ENCODE measurements at places on chromosomes 3 and 15.
A peak's percentile ranks its signal among the peaks of the same experiment; 100 is the strongest.

GRCh38 chr3:126308394-126309125 lies 48.6 kb downstream of the KLF15 start:
- no peak for DNase-seq

GRCh38 chr3:185071287-185071800 lies 81.5 kb downstream of the C3orf70 start:
- no peak for DNase-seq

DNA sequence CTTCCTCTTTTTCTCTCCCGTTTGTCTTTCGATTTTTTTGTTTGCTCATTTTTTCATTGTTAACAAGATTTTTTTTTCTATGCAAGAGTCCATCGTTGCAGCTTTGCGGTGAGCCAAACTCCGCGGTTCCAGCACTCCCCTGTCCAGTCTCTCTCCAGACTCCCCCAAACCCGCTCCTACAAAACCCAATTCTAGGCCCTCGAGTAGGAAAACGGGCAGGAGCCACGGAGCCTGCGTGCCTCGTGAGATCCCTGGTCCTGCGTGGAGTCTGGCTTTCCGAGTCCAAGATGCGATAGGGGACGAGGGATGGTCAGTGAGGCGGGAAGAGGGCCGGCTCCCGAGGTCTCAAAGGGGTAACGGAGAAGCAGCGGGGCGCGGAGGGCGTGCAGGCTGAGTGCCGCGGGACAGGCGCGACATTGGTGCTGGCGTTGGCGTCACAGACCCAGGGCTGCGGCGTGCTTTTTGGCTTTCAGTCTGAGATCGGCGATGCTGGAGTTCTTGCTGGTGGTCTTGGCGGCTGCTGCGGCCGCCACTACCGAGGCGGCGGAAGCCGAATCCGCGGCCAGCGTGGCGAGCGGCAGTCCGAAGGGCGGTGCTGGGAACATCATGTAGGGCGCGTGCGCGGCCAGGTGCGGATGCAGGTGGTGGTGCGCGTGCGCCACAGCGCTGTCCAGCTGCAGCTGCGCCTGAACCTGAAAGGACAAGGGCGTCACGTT lies 8.5 kb downstream of the SHOX2 start:
- peak; percentile 70 for DNase-seq

GRCh38 chr3:95172164-95172943 lies 1109.5 kb downstream of the NSUN3 start:
- DNase-seq: no peak

- DNase-seq: no peak
Observed at GRCh38 chr3:119219069-119219468, 21.6 kb downstream of the B4GALT4 start.

- no peak for DNase-seq
Observed at GRCh38 chr3:150074277-150074676, 103.6 kb upstream of the PFN2 start.

- no peak for DNase-seq
Observed at GRCh38 chr3:51035630-51036029, 349.5 kb upstream of the MANF start.

DNA sequence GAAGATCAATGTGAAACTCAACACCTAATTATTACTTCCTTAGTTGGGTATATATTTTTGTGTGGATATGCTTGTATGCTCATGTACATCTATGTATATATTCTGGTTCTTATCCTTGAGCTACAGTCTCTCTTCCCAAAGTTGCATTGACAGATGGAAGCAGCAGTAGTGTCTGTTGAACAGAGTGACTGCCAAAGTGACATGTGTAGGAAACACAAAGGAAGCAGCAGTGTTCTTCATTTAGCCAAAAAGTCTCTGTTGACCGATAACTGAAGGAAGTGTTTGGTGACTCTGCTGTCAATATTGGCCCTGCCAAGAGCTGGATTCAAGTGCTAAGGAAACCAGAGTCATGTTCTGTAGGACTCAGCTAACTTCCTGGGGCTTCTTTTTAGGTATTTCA lies 123.8 kb downstream of the C3orf70 start:
- no peak for DNase-seq

GRCh38 chr15:62770111-62770660 lies 272.4 kb upstream of the TPM1 start:
- DNase-seq: no peak

DNA sequence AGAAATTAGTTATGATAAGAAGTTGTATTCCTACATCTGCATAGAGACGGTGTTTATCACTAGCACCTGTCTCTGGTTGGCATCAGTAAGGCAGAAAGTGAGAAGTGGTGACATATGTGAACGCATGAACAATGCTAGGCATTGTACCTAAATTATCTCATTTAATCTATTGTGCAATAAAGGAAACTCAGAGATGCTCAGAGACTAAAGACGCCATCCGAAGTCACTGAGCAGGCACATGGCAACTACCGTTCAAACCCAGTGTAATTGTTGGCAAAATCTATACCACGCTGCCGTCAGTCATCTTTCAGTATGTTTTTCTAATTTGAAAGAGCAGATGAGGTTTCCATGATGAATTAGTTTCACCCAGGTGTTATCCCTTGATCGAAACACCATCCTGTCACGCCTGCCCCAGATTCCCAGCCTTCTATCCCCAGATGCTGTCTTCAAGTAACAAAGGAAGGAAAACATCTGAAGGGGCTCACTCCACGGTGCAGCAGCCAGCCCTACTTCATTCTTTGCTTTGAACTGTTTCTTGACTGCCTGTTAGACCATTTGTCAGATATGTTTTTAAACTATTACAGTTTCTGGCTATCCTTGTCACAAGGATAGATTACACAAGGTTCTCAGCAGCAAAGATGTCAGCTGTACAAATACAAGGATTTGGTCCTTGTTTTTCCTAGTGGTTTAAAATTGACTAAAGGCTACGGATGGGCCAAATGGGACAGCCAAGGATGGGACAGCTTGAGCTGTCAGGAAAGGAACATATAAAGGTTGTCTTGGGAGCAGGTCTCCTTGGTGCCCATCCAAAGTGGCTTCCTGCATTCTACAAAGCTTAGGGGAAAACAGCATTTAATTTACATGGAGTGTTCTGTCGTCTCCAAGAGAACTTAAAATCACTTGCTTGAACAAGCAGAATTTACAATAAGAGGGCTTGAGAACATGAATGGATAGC lies 99.1 kb downstream of the TMEM108 start:
- no peak for DNase-seq

GRCh38 chr3:9147215-9147895 lies 102.1 kb downstream of the SRGAP3 start:
- DNase-seq: no peak

- DNase-seq: no peak
Observed at GRCh38 chr3:58514405-58514804, 22.5 kb downstream of the KCTD6 start.

DNA sequence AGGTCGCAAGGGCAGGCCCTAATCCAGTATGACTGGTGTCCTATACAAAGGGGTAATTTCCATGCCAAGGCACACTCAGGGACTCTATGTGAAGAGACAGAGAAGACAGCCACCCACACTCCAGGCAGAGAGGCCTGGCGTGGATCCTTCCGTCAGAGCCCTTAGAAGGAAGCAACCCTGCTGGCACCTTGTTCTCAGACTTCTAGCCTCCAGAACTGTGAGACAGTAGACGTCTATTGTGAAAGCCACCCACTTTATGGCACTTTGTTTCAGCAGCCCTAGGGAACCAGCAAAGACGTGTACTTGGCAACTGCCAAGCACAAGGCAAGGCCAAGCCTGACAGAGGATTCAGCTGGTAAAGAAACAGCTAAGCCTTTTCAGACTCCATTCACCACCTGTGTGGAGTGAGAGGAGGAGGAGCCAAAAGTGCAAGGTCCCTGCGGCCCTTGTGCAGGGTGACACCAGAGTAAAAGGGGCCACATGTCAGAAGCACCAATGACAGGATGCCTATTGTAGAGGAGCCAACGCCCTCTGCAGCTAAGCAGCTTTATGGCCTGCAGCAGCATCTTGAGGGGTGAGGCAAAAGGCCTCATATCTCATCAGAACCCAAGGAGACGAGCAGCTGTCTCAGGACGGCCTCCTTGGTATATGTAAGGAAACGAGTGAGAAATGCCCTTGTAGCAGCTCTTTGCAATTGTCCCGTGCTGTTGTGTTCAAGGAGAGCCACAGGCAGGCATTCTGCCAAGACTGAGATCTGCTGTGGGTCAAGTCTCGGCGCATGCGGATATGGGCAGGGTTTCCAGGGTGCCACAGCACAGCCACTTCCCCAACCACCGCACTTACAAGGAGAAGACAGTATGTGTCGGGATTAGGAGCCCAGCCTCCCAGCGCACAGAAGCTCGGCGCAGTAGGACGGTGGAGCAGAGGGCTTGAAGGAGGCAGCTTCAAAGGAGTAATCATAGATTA lies 121.5 kb upstream of the LIPC start:
- peak; percentile 83 for DNase-seq

- no peak for DNase-seq
Observed at GRCh38 chr15:78343276-78344060, 3.3 kb downstream of the CRABP1 start.

DNA sequence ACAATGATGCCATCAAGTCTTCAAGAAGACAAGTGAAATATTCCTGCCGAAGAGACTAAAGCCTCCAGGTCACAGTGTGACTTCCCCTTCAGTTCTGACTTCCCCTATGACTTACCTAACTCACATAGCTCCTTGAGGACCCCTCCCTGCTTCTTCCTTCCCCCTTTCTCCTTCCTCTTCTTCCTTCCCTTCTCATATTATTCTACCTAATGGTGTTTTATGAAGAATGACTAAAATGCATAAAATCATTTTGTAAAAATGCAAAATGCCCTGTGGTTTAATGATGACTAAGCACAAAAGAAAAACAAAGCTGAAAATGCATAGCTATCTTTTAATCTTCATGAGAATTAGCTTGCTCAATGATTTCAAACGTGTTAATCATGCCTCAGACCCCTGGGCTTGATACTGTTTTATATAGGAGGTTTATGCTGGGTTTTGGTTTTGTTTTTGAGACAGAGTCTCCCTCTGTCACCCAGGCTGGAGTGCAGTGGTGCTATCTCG lies 26.1 kb upstream of the TM4SF4 start:
- DNase-seq: peak; percentile 86

DNA sequence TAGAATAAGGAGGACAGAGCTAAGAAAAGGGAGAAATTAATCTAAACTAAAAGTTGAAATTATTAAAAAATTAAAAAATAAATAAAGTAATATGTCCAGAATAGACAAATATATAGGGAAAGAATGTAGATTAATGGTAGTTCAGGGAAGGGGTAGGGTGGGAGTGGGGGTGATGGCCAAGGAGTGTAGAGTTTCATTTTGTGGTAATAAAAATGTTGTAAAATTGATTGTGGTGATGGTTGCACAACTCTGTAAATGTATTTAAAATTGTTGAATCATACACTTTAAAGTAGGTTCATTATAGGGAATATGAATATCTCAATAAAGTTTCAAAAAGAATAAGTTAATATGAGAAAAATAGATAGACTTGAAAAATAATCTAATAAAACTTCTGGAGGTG lies 21.0 kb upstream of the FNDC3B start:
- no peak for DNase-seq

DNA sequence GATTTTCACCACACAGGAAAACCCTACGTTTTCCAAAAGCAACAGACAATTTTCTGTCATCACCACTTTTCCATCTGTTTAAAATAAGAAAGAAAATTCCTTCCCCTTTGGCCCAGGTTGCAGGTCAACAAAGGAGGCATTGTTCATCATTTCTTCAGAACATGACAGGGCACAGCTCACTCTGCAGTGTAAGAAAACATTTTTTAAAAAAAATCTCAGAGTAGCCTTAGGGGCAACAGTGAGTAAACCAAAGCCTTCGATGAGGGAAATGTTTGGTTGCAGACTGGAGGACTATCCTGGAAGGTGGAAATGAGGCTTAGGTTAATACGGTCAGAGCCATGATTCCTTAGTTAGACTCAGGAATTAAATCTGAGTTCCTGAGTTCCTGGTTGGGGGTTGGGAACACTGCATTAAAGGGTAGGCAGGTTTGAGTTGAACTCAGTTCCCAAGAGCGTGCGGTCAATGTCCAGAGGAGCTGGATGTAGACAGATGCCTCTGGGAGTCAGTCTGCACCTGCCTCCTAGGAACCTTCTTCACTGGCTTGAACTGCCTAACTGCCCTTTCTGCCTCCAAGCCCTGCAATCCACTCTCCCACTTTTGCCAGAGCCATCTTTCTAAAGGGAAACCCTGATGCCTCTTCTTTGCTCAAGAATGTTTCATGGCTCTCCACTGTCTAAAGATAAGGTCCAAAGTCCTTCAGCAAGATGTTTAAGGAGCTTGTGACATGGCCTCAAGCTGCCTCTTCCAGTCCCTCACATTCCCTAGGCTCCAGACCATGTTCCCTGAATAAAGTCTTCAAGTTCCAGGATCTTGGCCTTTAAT lies 3.3 kb upstream of the HES1 start:
- DNase-seq: no peak

- DNase-seq: no peak
Observed at GRCh38 chr3:177089901-177090300, 107.4 kb downstream of the TBL1XR1 start.

DNA sequence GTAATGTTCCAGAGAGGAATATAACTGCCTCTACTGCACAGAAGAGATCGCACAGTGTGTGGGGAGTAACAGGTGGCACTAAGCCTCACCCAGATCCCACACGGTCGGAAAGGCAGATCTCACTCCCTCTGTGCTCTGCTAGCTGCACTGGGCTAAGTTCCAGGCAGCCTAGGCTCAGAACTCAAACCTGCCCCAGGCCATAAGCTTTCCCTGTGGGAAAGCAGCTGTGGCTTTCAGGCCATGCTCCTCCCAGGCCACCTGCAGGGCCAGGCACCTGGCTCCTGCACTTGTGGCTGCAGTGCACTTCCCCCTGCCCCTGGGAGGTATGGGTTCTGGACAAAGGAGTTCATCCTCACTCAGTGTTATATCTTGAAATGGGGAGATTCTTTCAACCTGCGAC lies 27.5 kb downstream of the PCCB start:
- no peak for DNase-seq

GRCh38 chr3:172814738-172815137 lies 64.2 kb downstream of the ECT2 start:
- DNase-seq: peak; percentile 3

GRCh38 chr3:151228666-151229040 lies 25.6 kb upstream of the GPR171 start:
- DNase-seq: no peak

Measured in suppressor macrophage (primary cell).